ENCODE measurements at places on chromosomes 7 and 10.

DNA sequence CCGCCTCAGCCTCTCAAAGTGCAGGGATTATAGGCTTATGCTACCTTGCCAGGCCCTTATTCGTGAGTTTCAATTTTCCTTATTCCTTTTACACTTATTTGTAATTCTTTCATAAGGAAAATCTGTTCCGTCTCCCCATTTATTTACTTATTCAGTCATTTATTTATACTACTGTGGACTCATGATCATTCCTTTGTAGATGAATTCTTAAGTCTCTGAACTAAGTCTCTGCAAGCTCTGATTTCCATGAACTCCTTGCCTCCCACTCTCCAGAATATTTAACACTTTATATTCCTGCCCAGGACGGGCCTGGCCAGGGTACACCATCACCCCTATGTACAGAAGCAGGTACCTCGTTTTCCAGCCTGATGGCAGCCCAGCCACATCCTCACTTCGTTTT is 39.4 kb downstream of the PFKFB3 start:
- no peak for DNase-seq

DNA sequence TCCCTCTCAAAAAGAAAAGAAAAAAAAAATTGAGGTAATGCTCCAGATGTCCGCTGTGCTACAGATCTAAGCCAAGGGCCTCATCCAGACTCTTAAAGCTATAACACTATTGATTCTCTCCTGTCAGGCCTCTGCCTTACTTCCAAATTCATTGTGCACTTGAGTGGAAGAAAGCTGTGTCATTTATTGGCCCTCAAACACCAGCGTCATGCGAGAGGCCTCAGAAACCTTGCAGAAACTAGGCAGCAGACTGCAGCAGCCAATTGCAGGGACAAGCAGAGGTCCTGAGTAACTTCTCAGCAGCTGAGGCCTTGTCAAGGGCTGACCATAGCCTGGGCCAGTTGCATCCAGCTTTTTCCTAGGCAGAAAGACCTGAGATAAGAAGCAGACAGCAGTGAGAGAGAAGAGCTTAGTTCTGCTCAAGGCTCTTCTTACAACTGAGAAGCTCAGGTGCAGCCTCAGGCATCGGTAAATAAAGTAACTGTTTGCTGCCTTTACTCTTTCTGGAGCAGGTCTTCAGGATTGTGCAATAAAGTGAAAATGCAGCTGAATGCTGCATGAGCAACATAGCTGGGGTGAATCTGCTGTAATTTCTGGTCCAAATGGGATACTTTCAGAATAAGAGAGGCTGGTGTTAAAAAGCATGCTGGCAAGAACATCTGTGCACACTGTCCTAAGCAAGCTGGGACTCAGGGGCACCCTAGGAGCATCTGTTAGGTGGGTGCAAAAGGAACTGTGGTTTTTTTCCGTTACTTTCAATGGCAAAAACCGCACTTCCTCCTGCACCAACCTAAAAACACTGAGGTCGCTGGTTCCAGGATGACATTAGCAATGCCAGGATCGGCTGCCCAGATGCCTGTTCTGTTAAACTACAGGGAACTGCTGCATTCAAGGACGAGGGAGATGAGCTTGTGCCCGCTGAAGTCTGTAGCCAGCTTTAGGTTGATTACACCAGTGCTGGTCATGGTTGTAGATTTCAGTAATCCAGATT is 181.8 kb upstream of the PFKP start:
- no peak for DNase-seq

- DNase-seq = no peak
Observed at GRCh38 chr10:78804411-78805032, 264.2 kb upstream of the ZMIZ1 start.

DNA sequence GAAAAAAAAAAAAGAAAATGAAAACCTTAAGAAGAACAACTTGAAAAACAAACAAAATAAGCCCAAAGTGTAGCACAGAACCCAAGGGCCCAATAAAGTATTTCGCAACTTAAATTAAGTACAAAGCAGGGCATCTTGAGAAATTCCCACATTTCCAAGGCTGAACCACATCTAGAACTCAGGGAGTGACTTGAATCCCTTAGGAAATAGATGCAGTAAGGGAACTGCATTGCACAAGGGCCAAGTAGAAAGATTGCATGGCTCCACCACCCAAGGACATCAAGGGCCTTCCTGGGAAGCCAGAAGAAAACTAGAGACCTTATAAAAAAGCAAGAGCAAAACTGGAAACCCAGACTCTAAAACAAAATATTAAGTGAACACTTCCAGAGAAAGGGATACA is 352.7 kb downstream of the CXCL12 start:
- no peak for DNase-seq

GRCh38 chr7:72391821-72392377 is 20.2 kb downstream of the CALN1 start:
- DNase-seq = no peak

GRCh38 chr7:68958571-68958970 is 639.7 kb upstream of the AUTS2 start:
- DNase-seq = no peak

DNA sequence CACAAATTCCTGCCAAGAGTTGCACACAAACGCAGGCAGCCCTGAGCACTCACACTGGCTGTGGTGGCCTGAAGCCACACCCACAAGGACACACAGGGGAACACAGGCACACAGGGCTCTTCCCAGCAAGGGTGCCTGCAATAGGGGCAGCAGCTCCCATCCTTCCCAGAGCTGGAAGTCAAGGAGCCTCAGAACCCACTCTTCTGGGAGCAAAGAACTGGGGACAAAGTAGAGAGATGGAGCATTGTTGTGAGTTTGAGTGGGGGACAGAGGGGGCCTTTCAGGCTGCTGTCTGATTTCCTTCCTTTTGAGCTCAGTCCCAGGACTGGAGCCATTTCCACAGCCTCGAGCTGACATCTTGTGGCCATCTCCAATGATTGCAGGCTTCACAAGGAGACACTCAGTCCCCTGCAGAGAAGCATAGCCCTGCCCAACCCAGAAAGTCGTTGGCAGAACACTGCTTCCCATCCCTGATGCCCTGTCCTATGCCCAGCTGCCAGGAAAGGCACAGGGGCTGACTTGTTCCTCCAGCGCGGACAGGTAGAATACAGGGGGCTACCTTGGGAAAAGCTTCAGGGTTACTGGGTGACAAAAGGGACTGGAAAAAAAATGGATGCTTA is 34.4 kb upstream of the SLF2 start:
- peak; percentile 6 for DNase-seq

DNA sequence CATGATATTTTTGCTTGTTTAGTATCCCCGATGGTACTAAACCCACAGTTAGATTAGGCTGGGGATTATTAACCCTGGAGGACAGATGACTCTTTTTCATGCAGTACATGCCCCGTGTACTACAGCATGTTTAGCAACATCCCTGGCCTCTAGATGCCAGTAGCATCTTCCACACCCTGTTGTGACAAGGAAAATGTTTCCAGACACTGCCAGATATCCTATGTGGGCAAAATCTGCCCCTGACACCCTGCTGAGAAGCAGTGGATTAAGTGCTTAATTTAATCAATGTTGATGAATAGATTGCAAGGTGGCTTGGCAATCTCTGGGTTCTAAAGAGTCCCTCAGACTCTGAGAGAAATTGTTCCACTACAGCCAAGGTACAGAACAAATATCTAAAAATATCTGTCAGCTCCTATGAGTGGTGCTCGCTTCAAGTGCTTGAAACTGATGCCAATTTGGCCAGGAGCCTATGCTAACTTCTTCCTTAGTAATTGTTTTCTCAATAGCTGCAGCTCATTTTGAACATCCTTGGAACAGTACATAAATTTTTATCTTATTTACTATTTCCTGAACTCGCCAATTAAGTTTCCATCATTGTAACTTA is 247.0 kb downstream of the SORCS1 start:
- DNase-seq = no peak

- DNase-seq = no peak
Observed at GRCh38 chr10:7150349-7150748, 260.5 kb downstream of the SFMBT2 start.

- no peak for DNase-seq
Observed at GRCh38 chr7:101968720-101969466, 151.5 kb downstream of the CUX1 start.

GRCh38 chr7:50828116-50828515 is 45.4 kb upstream of the GRB10 start:
- DNase-seq = no peak

- no peak for DNase-seq
Observed at GRCh38 chr7:12737373-12737772, 49.9 kb downstream of the ARL4A start.

DNA sequence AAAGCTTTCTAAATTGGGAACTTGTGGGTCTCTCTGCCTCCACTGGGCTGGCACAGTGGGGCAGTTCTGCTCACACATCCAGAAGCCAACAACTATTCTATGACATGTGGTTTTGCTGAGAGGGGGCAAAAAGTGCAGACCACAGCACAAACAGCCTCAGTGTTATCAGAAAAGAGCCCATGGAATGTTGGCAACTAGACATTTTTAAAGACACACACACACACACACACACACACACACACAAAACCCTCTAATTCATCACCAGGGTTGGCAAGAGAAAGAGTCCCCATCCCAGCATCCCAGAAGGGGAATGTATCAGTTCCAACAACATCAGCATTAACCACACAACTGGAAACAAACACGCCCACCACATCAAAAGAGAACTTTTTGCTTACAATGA is 117.1 kb downstream of the FGFR2 start:
- no peak for DNase-seq

DNA sequence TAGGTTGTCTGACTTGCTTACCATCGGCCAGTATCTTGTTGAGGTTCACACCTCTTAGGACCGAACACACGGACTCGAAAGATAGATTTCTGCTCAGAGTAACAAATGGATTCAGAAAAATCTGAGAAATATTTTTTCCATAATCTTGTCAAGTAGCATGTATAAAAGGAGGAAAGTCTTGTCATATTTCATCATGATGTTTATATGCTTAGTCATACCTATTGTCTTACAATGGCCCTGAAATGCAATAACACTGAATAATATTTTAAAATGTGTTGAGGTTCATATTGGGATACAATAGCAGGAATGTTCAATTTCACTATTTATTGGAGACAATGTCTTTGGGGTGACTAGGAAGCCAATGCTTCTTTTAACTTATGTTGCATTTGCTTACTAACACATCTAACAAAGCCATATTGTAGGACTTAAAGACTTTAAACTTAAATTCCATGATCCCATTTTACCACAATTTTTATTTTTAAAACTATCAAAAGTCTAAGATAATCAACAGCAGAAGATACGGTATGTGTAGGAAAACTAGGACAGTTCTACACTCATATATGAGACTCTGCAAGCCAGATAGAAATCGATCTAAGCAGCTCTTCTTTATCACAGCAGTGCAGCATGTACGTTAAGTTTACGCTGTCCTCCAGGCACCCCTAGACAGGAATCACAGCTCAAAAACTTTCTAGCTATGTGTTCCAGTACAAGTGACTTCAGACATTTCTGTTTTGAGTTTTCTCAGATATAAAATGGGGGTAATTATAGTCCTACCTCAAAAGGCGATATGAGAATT is 135.7 kb upstream of the CAV2 start:
- DNase-seq = no peak

DNA sequence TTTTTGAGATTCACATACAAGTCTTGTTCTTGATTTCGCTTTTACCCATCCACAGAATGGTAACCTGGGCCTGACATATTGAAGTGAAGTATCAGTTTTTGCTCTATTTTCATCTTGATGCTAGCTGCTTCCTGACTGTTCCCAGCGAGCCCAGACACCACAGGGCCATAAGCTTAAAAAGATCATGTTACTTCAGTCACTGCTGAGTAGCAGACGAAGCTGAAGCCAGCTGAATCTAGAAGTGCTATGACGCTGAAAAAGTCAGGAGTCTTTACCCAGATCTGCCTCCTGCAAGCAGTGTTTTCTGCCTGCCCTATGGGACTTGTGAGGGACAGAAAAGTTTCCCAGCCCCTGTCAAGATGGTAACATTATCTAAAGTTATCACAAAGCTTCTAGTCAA is 2.7 kb upstream of the PRXL2A start:
- DNase-seq = no peak

- DNase-seq = no peak
Observed at GRCh38 chr10:126124046-126124445, 227.7 kb downstream of the FANK1 start.

DNA sequence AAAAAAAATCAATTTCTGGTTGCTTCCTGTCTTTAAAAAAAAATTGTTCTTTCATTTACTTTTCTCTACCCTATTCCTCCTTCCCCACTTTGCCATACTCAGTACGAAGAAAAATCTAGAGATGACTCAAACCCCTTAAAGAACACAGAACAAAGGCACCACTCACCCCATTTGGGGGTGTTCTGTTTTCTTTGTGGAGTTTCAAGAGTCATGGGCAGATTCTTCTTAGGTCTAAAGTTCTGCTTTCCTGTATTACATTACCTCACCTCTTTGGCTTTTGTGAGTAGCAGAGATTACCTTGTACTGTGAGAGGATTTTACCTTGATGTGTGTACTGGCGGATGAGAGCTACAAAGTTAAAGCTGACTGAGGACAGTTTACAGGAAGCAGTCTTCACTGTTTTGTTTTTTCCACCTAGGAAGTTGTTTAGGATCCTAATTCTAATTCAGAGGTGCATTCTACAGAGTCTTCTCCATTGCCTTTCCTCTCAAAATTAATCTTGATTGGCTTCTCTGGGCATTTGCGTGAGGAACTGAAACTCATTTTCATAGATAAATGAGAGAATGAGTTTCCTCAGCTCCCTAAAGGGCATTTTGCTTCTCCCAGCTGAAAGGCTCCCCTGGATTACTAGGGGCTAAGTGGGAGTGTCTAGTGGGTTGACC is 20.7 kb downstream of the AVL9 start:
- DNase-seq = no peak

GRCh38 chr7:80249619-80250295 is 115.1 kb downstream of the GNAI1 start:
- no peak for DNase-seq

DNA sequence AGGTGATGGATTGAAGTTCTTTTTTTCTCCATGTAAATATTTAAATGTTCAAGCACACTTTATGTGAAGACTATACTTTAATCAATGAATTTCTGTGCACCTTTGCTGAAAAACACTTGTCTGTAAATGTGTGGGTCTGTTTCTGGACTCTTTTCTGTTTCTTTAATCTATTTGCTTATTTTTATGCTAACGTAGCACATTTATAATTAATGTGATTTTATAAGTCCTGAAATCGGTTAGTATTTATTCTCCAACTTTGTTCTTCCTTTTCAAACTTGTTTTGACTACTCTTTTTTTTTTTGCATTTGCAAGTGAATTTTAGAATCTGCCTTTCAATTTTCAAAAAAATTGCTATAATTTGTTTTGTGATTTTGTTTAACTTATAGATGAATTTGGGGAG is 334.4 kb downstream of the ATRNL1 start:
- DNase-seq = no peak

- no peak for DNase-seq
Observed at GRCh38 chr10:131746241-131746711, 154.5 kb upstream of the PPP2R2D start.

Measured in stimulated activated CD4-positive, alpha-beta T cell treated with anti-CD3 and anti-CD28 coated beads, Interleukin-12 subunit alpha, Interleukin-12 subunit beta, amount 100 ng/mL, for 48 hours (primary cell).